ENCODE measurements at places on chromosomes 1 and 21. TPM values are rescaled to one million over a fixed set of nuclear protein-coding genes. Genes with fewer than 3 reads are reported as not detected.

Gene PLEKHA6
- 61.5 TPM for total RNA-seq

Gene SERPINC1
- total RNA-seq = 0.44 TPM

Gene SLAMF9
- not detected for total RNA-seq

Gene PCP4
- total RNA-seq = 49.3 TPM

Gene COL16A1
- 110 TPM for total RNA-seq

Gene BEND5
- total RNA-seq = 8.3 TPM

Gene POGZ
- total RNA-seq = 175 TPM

Gene MEGF6
- total RNA-seq = 22.2 TPM

Gene PER3
- total RNA-seq = 33.3 TPM

Gene SPRR2B
- total RNA-seq = not detected

Gene MROH9
- not detected for total RNA-seq

Gene ETNK2
- 13.5 TPM for total RNA-seq
